NCI-H1436 treated with DMSO at 0.1 percent for 48 hours (cell line): ENCODE measurements at places on chromosomes 3 and 15.

GRCh38 chr3:61371123-61371522 is 119.9 kb upstream of the FHIT start:
- no peak for DNase-seq

- no peak for DNase-seq
These were observed 105.5 kb upstream of the PROK2 start for GRCh38 chr3:71890356-71890931.

- DNase-seq = no peak
These were observed 15.5 kb downstream of the TBC1D2B start for GRCh38 chr15:78061963-78062427.

DNA sequence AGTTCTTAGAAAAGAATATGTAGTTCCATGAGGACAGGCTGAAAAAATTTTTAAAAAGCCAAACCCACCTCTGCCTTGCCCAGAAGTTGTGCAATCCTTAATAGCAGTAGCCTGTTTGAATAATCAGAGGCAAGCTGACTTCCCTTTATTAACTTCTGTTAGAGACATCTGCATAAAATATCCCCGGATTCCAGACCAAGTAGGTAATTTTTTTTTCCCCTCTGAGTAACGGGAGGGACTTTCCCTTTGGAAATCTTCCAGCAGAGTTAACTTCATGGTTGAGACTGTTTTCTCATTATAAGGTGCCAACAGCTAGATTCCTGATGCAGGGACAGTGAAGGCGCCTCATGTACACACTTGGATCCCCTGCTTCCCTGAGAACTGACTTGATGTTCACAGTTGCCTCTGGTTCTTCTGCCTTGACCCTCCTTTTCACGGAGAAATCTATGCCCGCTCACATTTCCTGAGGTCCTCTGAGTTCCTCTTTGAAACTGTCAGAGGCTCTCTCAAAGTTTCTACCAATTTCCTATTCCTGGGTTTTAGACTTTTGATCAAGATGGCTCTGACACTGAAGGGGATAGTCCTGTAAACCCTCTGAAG is 227.6 kb upstream of the BHLHE40 start:
- DNase-seq = no peak

- no peak for DNase-seq
These were observed 51.0 kb upstream of the SSR3 start for GRCh38 chr3:156605686-156606605.

DNA sequence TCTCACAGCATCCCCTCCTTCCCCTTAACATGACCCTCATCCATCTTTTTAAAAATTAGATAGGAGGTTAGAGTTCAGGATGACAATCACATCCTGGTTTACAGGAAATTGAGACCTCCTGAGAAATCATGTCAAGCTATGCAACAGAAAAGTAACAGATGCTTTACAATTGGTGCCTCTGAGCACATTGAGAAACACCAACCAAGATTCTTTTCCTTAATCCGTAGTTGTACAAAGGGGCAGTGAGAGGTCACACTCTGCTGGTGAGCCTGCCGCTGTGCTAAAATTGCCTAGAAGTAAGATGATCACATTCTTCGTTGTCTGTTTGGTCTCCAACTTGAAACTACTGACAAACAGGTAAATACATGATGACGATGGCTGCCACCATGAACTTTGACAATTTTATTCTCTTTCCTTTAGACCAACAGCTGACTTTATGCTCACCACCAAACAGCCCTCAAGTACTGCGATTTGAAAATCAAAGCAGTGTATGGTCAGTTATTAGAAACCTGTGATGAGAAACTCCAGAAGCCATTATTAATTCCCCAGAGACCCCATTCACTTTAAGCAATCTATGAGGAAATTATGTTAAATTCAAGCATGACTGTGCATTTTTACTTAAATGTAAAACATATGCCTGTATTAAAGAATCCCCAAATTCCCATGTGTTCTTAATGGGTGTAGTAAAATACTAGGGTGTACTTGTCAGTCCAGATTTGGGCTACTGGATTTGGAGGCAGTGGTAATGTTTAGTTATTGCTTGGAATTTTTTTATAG is 210.7 kb upstream of the UBE2E1 start:
- no peak for DNase-seq
